ENCODE measurements at places on chromosomes 2 and 18.

- no peak for DNase-seq
Observed at GRCh38 chr2:64029116-64029665, 10.0 kb upstream of the VPS54 start.

DNA sequence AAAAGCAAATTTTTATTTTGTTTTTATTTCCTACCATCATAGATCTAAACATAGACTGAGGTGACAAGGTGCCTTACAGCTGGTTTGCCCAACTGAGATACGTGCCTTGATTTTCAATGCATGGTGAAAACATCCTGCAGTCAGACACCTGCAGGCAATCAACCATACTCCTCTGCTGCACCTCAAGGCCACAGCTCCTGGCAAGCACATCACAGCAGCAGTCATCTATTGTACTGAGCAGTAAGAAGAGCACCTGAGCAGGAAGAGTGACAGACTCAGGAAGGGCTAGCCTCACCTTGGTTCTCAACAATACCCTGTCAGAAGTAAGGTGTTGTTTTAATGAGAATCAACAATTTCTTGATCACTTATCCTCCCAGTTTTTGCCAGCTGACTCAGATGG lies 1206.8 kb upstream of the NRXN1 start:
- DNase-seq: no peak

DNA sequence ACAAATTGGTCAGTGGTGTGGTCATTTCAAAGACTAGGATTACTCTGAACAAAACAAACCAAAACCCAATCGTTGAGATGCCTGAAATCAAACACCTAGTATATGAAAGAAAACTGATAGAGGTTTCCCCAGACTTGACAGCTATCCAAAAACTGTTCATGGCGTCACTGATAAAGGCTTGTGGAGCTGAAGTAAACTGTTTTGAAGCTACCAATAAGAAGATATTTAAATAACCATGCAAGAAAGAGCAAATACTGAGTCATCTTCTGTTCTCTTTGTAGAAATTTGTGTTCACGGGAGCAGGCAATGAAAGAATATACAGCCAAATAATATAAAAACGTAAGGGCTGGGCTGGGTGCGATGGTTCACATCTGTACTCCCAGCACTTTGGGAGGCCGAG lies 7.5 kb upstream of the COLEC11 start:
- DNase-seq: no peak

- no peak for DNase-seq
Observed at GRCh38 chr2:47076586-47077441, 78.3 kb downstream of the STPG4 start.

- no peak for DNase-seq
Observed at GRCh38 chr2:108586116-108586515, 51.8 kb downstream of the LIMS1 start.

DNA sequence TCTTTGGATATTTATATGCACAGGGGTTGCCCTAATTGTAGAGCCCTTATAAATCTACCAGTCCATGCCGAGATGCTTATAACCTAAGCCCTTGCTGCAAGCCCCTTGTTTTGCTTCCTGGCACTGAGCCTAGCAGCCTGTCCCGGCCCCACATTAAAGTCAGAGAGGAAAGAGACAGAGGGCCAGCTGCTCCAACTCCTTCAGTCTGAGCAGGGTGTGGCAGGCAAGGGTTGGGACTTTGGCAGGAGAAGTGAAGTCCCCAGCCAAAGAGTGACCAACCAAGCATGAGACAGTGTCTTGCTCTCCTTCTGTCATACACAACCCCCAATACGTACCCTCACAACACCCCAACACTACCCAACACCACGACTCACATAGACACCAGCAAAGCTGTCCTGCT lies 54.7 kb upstream of the FZD7 start:
- DNase-seq: no peak

GRCh38 chr2:209305746-209306196 lies 118.1 kb upstream of the MAP2 start:
- no peak for DNase-seq

Data from GM06990 (cell line).